ENCODE measurements at places on chromosomes 11 and 22. TPM values are rescaled to one million over a fixed set of nuclear protein-coding genes. Genes with fewer than 3 reads are reported as not detected.
A peak's percentile ranks its signal among the peaks of the same experiment; 100 is the strongest.

DNA sequence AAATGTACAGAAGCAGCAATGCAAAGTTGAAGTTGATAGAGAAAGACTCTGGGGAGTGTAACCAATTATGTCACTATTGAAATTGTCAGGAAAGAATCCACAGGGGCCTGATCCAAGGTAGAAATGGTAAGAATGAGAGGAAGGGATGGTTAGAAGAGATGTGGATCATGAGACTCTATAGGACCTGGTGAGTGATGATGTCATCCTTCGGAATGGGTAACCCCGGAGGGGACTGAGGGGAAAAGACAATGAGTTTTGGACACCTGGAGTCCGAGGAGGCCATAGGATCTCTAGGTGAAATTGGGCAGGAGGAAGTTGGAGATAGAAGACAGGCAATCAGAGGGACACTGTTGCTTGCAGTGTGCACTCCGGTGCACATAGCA lies 6.3 kb upstream of the TIMP3 start:
- H3K27ac ChIP-seq: no peak overlapping the region
- peaks cover 37% of the 10 kb centered on the region for H3K27me3 ChIP-seq
- peaks cover 1% of the 10 kb centered on the region for H3K36me3 ChIP-seq

DNA sequence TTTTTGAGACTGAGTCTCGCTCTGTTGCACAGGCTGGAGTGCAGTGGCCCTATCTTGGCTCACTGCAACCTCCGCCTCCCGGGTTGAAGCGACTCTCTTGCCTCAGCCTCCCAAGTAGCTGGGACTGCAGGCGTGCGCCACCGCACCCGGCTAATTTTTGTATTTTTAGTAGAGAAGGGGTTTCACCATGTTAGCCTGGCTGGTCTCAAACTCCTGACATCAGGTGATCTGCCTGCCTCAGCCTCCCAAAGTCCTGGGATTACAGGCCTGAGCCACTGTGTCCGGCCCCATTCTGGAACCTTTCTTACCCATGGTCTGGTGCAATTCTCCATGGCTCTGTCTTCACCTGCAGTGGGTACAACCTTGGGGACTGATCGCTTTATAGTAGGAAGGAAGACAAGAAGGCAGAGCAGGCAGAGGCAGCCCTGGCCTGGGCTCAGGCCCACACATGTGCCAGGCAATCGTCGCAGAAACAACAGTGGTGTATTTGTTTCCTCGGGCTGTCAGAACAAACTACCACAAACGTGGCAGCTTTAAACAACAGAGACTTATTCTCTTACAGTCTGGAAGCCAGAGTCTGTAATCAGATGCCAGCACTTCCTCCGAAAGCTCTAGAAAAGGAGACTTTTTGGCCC lies 4.0 kb upstream of the PTGDR2 start:
- DNase-seq: no peak
- H3K27me3 ChIP-seq: peaks cover 6% of the 10 kb centered on the region
- H3K36me3 ChIP-seq: no peaks in the 10 kb centered on the region

- peaks cover 8% of the 10 kb centered on the region for H3K4me1 ChIP-seq
- H3K36me3 ChIP-seq: peaks cover 3% of the 10 kb centered on the region
- peaks cover 2% of the 10 kb centered on the region for H3K27me3 ChIP-seq
Observed at GRCh38 chr22:45496451-45496941, 6.2 kb upstream of the FBLN1 start.

- peaks cover 6% of the 10 kb centered on the region for H3K27me3 ChIP-seq
- peak overlapping the region; percentile 98 for H3K27ac ChIP-seq
Observed at GRCh38 chr22:38316364-38317121, 690 bp downstream of the CSNK1E start.

DNA sequence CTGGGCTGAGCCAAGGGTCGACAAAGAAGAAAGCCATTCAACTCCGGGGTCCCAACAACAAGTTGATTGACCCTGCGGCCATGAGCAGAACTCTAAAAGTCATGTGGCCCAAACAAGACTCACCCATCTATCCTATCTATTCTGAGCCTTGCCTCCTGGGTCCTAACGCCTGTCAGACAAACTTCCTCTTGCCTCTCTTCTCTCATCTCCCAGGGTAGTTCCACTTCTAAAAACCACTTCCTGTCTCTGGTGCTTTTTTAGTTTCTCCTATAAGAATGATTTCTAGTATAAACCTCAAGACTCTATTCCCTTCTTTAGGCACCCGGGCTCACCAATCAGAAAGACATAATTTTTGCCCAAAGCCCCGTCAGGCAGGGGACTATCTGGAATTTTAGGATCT lies 530.2 kb downstream of the DLG2 start:
- no peak overlapping the region for H3K4me3 ChIP-seq
- no peaks in the 10 kb centered on the region for H3K27me3 ChIP-seq
- H3K27ac ChIP-seq: no peak overlapping the region
- peaks cover 7% of the 10 kb centered on the region for H3K4me1 ChIP-seq
- peaks cover 5% of the 10 kb centered on the region for H3K36me3 ChIP-seq

GRCh38 chr11:64224891-64225607 lies 937 bp downstream of the TRPT1 start:
- no peak for DNase-seq
- H3K27ac ChIP-seq: no peak overlapping the region
- H3K4me3 ChIP-seq: peak overlapping the region; percentile 87
- no peaks in the 10 kb centered on the region for H3K27me3 ChIP-seq
- peaks cover 13% of the 10 kb centered on the region for H3K4me1 ChIP-seq
- H3K36me3 ChIP-seq: no peaks in the 10 kb centered on the region

DNA sequence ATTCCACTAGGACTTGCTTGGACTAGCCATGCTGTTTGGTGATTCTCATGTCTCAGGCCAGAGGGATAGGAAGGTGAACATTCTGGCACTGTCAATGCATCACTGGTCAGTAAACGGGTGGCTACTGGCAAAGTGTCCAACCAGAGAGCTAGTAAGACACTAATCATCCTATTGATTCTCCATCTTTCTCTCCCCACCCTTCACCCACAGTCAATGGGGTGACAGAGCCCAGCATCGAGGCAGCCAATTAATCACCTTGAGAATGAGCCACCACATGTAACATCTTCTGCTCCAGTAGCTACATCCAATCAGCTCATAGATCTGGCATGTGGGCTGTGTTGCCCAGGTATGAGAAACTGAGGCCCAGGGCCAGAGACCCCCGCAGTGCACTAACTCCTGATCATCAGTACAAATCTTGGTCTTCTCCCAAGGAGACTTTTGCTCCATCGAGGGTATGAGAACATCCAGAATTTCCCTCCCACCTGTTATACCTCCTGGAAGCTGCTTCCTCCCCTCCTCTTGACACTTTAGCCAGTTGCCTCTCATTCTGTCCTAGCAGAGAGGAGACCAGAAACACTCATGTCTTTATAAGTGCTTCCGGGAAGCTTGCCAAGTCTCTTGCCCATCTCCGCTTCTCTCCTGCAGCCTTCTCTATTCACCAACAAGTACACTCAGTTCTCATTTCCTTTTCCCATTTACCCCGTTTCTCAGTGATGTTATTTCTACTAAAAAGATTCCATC lies 17.0 kb downstream of the HTR3A start:
- H3K4me3 ChIP-seq: no peak overlapping the region
- H3K27ac ChIP-seq: no peak overlapping the region
- no peaks in the 10 kb centered on the region for H3K4me1 ChIP-seq
- no peaks in the 10 kb centered on the region for H3K36me3 ChIP-seq
- H3K27me3 ChIP-seq: peaks cover 44% of the 10 kb centered on the region
- DNase-seq: no peak

ZBTB16 gene
- total RNA-seq: 29.6 TPM

USH1C gene
- 15.8 TPM for total RNA-seq

SLC35C1 gene
- total RNA-seq: 12.8 TPM

Measured in progenitor cell of endocrine pancreas (in vitro differentiated cells).